ENCODE measurements at places on chromosomes 7 and 10. TPM values are rescaled to one million over a fixed set of nuclear protein-coding genes. Genes with fewer than 3 reads are reported as not detected.

The SPAM1 gene
- not detected for polyA plus RNA-seq

The TAS2R60 gene
- polyA plus RNA-seq, result not detected

The ZNF800 gene
- 22.2 TPM for polyA plus RNA-seq

The MALRD1 gene
- polyA plus RNA-seq, result 2.3 TPM

The TAS2R16 gene
- not detected for polyA plus RNA-seq

The DGKB gene
- 3.3 TPM for polyA plus RNA-seq

The SEMA3A gene
- polyA plus RNA-seq, result 13.5 TPM

The PODXL gene
- 819 TPM for polyA plus RNA-seq

The FAM25C gene
- polyA plus RNA-seq, result not detected

The XRCC2 gene
- 11.2 TPM for polyA plus RNA-seq

The STOX1 gene
- 6.0 TPM for polyA plus RNA-seq

The CDNF gene
- 5.1 TPM for polyA plus RNA-seq

The SPDYE8 gene
- polyA plus RNA-seq, result 1.0 TPM

The FAM241B gene
- polyA plus RNA-seq, result 11.4 TPM

The EIF3A gene
- polyA plus RNA-seq, result 188 TPM

The FEZF1 gene
- polyA plus RNA-seq, result not detected

The NANOS1 gene
- 3.1 TPM for polyA plus RNA-seq

The LRIT1 gene
- polyA plus RNA-seq, result not detected

The BNIP3 gene
- polyA plus RNA-seq, result 92.5 TPM

The PDK4 gene
- 17.6 TPM for polyA plus RNA-seq

The IQCE gene
- 22.3 TPM for polyA plus RNA-seq

The AKR1D1 gene
- polyA plus RNA-seq, result not detected

The C10orf53 gene
- not detected for polyA plus RNA-seq

The IDI2 gene
- not detected for polyA plus RNA-seq

The GPR141 gene
- not detected for polyA plus RNA-seq

The CLEC5A gene
- polyA plus RNA-seq, result 0.55 TPM

The AVL9 gene
- polyA plus RNA-seq, result 22.9 TPM

The CNNM1 gene
- 2.1 TPM for polyA plus RNA-seq

The HOXA6 gene
- 45.1 TPM for polyA plus RNA-seq
